ENCODE measurements at places on chromosomes 4 and X.

- no peak overlapping the region for H3K27ac ChIP-seq
- no peaks in the 10 kb centered on the region for H3K36me3 ChIP-seq
- no peaks in the 10 kb centered on the region for H3K4me1 ChIP-seq
- DNase-seq, result no peak
Observed at GRCh38 chr4:89119836-89120235, 8.5 kb downstream of the TIGD2 start.

DNA sequence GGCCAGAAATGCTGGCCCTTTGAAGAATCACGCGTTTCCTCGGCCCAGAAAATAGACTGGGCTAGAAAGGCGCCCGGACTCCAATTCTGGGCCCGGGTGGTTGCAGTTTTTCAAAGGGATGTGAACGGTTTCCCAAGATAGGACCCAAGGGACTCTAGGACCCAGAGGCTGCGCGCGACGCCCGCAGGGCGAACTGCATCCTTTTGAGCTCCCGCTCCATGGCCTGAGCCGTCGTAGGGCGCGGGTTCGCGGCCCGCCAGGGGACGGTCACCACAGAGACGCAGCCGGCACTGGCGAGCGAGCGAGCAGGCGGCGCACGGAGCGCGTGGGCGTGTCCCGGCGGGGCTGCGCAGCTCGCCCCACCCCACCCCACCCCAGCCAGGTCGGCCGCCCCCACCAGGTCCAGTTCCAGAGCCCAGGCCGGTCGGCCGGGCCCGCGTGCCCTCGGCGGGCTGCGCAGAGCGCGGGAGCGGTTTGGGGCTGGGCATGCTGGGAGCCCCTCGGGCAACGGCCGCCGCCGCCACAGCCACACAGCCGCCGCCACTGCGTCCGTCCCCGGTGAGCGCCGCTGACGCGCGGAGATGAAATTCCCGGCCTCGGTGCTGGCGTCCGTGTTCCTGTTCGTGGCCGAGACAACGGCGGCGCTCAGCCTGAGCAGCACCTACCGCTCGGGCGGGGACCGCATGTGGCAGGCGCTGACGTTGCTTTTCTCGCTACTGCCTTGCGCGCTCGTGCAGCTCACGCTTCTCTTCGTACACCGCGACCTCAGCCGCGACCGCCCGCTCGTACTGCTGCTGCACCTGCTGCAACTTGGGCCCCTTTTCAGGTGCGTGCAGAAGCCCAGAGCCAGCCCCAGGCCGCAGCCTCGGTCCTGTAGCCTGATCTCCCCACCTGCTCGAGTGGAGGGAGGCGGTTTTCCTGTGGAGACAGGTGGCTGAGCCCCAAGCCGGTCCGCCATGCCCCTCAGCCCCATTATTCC lies at the start of gene XK:
XK (plus strand) TSS at position 411 of the 979 bp plus-strand sequence; CDS start at position 582, 171 bp downstream.
- H3K27ac ChIP-seq, result no peak within 1 kb of the TSS
- H3K4me1 ChIP-seq, result no peaks in the 10 kb centered on the region
- no peak for DNase-seq

GRCh38 chr4:129371926-129372325 lies 276.0 kb downstream of the C4orf33 start:
- no peak overlapping the region for H3K27ac ChIP-seq
- H3K4me1 ChIP-seq, result no peaks in the 10 kb centered on the region
- no peaks in the 10 kb centered on the region for H3K36me3 ChIP-seq

DNA sequence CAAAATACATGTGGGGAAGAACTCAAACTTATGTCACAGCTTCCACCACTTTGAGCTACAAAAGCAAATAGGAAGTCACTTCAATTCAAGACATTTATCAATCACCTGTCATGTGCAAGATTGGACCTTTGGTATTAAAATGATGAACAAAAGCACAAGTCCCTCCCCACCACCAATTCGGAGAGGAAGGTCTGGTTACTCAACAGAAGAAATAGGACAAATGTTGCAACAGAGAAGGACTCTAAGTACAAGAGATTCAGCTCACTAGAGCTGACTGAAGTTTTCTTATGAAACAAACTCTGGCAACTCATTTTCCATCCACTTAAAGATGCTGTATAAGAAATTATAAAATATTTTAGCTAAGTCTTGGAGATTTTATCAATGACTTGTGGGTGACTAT lies 16.0 kb upstream of the MMRN1 start:
- H3K4me3 ChIP-seq, result no peak overlapping the region
- no peaks in the 10 kb centered on the region for H3K27me3 ChIP-seq
- H3K27ac ChIP-seq, result no peak overlapping the region
- no peaks in the 10 kb centered on the region for H3K36me3 ChIP-seq
- no peak for DNase-seq

Measured in effector memory CD4-positive, alpha-beta T cell (primary cell).